A673 (cell line): ENCODE measurements at places on chromosomes 2 and 18.
A peak's percentile ranks its signal among the peaks of the same experiment; 100 is the strongest.

DNA sequence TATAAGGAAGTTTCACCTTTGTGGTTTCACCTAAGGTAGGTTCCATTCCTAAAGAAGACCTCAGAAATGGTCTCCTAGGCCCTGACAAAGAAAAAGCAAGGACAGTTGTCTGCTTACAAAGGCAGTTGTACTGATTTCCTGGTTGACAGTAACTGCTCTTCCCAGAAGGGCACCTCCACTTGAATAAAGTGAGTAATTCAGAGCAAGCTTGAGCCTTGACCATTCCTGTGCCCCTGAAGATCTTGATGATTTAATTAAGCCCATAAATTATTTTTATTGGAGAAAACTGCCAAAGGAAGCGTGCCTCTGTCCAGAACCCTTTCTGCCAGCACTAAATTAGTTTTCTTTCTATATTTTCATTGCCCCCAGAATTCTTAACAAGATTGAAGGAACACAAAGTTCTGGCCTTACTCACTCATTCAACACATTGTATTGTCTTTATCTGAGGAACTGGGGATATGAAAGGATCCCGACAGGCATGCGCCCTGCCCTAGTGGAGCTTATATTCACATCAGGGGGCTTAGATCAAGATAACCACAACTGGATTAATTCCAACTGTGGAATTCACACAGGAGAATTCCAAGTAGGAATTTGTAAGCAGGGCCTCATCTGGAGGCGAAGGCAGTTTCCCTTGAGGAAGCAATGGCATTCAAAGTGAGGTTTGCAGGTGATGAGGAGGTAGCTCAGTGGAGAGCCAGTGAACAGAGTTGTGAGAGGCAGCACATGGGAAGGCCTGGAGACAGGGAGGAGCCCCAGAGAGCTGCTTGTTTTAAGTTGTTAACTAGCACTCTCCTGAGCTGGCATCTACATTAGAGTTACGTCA is 21.2 kb downstream of the PTRHD1 start:
- DNase-seq = no peak

DNA sequence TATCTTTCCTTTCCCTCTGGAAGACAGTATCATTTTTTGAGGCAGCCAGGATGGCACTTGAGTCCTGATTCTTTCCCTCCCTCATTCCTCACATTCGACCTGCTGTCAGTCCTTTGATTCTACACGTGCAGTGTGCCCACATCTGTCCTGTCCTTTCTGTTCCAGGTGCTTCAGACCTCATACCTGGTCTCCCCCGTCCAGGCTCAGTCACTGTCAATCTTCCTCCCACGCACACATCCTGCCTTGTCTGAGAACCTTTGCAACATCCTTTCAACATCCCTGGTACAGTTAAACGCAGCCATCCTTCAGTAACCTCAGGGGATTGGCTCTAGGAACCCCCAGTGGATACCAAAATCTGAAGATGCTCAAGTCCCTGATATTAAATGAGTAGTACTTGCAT is 10.1 kb downstream of the BCL2 start:
- DNase-seq = no peak

GRCh38 chr2:101307503-101307902 is 998 bp downstream of the RNF149 start:
- DNase-seq = no peak

DNA sequence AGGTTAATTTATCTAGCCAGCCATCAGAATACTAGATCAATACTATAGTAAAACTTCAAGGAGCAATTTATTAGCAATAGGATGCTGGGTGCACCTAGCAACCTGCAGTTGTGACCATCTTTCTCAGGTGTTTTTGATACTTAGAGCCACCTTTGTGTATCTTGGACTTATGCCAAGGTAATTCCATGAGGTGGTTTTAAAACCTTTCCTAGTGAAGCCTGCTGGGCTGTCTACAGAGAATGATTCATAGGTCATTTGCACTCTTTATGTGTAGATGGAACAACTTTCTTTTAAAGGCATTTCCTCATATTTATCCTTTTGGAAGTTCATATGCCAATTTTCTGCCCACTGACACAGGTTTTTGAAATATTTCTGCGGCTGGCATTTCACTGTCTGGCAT is 1030.1 kb upstream of the POU3F3 start:
- no peak for DNase-seq

DNA sequence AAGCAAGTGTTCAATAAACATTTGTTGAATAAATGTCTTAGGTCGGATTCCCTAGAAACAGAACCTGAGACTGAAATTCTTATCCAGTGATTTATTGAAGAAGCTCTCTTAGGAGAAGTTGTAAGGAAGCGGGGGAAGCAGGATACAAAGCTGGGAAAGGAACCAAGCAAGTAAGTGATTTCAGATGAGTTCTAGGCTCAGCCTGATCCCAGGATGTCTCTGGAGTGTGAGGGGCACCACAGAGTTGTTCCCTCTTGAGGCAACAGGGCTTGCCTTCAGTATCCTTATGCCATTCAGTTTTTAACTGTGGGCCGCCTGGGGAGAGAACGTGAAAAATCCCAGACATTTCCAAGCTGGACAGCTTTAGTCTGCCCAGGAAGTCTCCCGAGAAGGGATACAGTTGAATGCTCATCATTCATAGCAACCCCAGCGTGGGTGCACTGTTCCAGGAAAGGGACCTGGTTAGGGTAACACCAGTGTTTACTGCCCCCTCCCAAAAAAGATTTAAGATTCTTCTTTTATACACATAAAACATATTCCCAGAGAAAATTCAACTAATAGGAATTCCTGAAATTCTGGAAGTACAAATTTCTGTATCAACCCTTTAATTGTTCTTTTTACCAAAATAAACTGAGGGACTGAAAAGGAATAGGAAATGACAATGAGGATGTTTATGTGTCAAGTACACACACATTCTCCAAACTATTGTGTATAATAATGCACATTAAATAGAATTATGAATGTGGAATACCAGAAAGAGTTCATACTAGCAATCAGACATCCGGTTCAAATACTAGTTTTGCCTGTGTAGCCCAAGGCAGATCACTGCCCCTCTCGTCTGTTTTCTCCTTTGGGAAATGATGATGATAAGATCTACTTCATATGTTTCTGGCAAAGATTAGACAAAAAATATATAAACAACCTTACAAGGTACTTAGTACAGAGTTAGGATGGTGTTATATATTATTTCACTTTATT is 592.1 kb upstream of the CDH2 start:
- no peak for DNase-seq

- no peak for DNase-seq
Measured at GRCh38 chr2:238667008-238667407, 180.9 kb upstream of the TWIST2 start.

DNA sequence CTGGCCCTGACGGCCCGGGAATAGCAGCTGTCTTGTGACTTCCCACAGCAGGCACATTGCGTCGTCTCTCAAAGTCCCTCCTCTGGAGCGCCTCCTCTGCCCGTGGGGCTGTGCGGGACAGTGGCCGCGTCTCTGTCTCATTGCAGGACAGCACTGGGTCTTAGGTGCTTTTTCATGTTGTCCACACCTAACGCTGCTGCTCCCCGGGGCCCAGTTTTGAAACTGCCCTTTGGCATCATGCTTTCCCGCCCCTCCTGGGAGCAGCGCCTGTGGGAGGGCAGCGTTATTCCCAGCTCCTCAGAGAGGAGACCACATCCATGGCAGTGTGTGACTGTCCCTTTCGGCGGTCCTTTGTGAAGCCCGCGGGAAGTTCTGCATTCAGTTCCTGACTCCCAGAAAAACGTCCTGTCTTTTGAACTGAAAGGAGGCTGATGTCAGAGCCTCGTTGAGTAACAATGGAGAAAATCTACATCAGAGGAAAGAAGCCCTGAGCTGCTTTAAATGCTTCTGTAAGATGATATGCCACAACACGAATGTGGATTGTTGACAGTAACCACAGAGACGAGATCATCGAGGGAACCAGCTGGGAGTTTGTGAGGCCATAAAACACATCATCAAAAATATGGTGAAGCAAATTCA is 226.0 kb downstream of the FAM210A start:
- peak; percentile 53 for DNase-seq

DNA sequence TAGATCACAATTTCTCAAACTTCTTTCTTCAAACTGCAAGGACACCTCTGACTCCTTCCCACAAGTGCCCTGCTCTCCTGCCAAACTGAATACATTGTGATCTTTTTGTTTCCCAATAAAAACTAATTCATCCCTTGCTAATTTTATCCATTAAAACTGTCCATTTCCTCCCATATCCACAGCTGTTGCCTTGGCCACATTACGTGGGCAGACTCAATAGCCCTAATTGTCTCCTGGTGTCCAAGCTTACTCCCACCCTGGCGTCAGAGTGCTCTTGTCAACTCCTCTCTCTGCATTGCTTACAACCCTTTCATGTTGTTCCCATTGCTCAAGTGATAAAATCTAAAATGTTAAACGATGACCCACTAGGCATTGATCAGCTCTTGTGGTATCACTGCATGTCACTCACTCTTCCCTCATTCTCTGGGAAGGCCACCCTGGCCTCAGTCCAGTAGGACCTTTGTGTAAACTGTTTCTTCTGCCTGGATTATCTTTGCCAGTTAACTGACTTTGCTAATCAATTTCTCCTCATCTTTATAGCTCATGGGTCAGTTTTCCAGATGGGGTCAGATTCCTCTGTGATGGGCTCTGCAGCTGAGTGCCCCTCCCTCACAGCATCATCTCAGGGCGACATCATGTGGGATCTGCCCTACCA is 525.0 kb downstream of the SLC4A3 start:
- DNase-seq = no peak

DNA sequence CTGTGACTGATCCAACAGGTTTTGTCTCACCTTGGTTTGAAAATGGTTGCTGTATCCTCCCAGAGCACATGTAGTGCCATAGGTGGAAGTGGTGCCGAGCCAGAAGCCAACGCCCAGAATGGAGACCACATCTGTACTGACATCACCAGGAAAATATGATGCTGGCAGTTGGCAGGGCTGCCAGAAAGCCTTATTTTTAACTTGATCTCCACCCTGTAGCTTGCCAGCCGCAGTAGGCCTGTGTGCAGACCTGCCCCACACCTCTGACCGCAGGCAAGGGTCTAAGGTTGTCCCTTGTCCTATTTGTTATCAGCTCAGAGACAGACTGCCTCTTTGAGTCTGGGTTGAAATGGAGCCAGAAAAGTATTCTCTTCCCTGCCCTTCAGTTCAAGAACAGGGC is 123.5 kb upstream of the EML6 start:
- no peak for DNase-seq

GRCh38 chr2:50777954-50778353 is 254.0 kb downstream of the NRXN1 start:
- no peak for DNase-seq

- DNase-seq = no peak
Measured at GRCh38 chr2:133720429-133720828, 152.2 kb upstream of the NCKAP5 start.

GRCh38 chr18:3726238-3726951 is 276.4 kb downstream of the TGIF1 start:
- no peak for DNase-seq

GRCh38 chr18:66226782-66227181 is 377.1 kb downstream of the CDH19 start:
- DNase-seq = no peak

DNA sequence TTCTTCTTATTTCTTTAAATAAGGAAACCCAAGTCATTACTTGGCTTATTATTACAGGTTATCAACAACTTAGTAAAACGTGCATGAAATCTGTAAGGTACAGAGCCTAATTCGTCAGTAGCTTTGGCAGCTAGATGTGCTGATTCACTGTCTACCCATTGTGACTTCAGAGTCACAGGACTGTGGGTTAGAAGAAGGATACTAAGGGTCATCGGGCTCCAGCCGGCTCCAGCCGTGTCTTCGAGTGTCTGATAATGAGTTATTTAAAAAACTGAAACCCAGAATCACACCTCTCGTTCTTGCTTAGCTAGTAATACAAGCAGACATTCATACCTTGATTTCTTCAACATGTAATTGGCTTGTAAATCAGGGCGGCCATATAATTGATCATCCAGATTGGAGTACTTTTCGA is 170.5 kb downstream of the FMNL2 start:
- DNase-seq = no peak

GRCh38 chr2:172177581-172177980 is 74.9 kb upstream of the DLX2 start:
- no peak for DNase-seq

DNA sequence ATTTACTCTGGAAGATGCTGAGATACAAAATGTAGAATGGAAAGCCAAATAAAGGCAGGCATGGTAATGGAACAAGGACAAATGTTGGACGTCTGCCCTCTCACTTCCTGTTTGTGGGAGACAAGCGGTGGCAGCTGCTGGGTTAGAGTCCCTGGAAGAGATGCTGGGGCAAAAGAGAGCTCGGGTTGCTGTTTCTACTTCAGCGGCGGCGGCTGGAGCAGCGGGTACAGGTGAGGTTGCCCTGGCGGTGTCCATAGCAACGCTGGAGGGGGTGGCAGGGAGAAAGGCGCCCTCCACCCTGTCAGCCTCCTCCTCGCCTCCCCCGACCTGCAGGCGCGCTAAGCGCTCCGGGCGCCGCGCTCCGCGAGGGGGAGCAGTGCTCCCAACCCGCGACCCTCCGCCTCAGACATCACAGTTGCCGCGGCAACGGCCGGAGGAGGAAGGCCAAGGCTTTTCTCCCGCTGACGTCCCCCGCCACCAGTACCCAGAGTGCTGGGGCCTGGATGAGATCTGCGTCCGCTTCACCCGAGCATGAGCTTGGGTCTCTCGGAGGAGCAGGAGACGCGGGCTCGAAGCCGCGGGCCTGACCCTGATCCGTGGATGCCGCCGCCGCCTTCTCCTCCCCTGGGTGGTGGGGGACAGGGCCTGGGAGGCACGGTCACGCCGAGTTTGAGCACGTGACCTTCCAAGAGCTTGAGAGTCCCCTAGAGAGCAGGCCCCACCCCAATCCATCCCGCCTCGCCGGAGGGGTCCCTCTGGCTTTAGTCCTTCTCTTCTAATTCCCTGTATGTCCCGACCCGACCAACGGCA is 65.6 kb downstream of the NOL4 start:
- peak; percentile 90 for DNase-seq

GRCh38 chr2:20822535-20823490 is at the start of gene LDAH:
LDAH (minus strand) TSS chr2:20823101; CDS start chr2:20801463, 21,638 bp downstream.
- DNase-seq = peak; percentile 91

GRCh38 chr2:127187831-127188230 is 32.3 kb downstream of the CYP27C1 start:
- no peak for DNase-seq

DNA sequence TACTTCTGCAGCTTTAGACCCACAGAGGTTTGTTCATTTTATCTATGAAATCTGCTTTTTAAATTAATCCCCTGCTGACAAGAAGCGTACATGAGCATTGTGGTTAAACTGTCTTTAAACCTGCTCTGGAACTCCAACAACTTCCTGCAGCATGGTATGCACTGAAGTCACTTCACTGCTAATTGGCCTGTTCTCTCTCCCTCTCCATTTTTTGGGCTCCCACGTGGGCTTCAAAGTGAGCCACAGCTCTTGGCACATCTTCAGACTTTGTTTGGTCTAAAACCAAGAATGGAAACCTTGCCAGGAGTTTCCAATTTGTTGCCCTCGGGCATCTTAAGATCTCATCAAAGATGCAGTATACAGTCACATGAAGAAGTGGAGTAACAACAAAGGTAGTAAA is 311.4 kb downstream of the LRRTM1 start:
- peak; percentile 57 for DNase-seq

DNA sequence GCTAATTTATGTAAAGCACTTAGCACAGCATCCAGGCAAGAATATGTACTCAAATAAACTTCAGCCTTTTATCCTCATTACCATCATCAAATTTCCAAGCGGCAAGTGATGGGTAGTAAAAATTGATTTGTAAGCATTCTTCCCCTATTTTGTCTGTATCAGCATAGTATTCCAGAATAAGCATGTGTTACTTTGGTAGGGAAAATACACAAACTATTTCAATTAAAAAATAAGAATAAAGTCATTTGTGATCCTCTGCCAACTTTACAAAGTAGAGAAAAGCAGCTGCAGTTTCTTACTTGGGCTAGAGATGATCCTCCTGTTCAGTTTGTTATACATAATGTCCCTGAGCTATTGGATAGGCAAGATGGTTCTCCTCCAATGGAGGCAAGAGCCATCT is 493.2 kb downstream of the ZEB2 start:
- no peak for DNase-seq
